Hindlimb muscle (tissue), 1 donor: ENCODE measurements at places on chromosomes 6 and 20. TPM values are rescaled to one million over a fixed set of nuclear protein-coding genes. Genes with fewer than 3 reads are reported as not detected.

Gene CPNE5
- polyA plus RNA-seq = 16.9 TPM

Gene MLIP
- polyA plus RNA-seq = 80.6 TPM

- no peak for DNase-seq
Measured at GRCh38 chr20:21102603-21103311, 3.4 kb downstream of the LINC00237 start.

- no peak for DNase-seq
Measured at GRCh38 chr6:113530769-113531168, 326.4 kb upstream of the MARCKS start.

DNA sequence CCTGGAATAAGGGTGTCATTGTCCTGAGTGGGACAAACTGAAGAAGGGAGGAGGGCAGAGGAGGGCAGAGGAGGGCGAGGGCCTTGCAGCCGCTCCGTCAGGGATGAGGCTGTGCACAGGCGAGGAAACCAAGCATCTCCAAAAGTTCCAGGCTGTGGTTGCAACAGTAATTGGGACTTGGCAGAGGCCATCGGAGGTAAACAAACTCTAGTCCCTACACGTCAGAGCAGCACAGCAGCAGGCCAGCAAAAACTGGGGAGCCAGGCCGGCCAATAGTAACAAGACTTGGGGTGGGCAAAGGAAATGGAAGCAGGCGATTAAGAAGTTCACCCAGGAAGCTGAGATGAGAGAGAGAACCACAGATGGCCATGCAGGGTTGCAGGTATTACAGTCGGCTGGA, 142.8 kb downstream of the SMOC2 start:
- DNase-seq = no peak
